ENCODE measurements at places on chromosomes 1 and 21.

- DNase-seq = no peak
Observed at GRCh38 chr1:21774835-21775549, 8.0 kb downstream of the USP48 start.

- DNase-seq = no peak
Observed at GRCh38 chr1:160544647-160545046, 21.6 kb upstream of the SLAMF6 start.

DNA sequence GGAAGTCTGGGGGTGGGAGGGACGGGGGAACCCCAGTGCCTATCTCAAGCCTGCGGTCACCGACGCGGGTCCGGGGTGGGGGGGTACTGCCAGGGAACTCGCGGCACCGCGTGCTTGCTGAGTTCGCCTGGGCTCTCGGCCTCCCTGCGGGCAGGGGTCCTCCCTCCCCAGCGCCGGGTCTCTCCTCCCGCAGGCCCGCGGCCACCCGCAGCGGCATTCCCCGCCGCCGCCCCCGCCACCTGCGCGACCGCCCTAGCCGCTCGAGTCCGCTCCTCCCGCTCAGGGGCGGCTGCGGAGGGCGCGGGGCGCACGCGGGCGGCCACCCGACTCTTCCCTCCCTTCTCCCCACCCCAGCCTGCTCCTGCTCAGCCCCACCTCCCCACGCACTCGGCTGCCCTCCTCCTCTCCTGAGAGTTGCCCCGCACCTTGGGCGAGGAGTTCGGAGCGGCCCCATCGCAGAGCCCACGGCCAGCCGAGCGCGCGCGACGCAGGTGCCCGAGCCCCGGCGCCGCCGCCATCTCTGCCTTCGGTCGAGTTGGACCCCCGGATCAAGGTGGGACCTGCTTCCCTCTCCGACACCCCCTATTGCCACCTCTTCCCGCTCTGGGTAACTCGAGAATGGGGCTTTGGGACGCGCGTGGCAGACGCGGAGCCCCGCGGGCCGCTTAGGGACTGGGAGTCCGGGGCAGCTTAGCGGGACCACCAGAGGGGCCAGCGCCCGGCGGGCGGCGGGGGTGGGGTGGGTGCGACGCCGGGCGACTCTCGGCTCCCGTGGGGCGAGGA is 105.0 kb downstream of the LEPR start:
- no peak for DNase-seq

DNA sequence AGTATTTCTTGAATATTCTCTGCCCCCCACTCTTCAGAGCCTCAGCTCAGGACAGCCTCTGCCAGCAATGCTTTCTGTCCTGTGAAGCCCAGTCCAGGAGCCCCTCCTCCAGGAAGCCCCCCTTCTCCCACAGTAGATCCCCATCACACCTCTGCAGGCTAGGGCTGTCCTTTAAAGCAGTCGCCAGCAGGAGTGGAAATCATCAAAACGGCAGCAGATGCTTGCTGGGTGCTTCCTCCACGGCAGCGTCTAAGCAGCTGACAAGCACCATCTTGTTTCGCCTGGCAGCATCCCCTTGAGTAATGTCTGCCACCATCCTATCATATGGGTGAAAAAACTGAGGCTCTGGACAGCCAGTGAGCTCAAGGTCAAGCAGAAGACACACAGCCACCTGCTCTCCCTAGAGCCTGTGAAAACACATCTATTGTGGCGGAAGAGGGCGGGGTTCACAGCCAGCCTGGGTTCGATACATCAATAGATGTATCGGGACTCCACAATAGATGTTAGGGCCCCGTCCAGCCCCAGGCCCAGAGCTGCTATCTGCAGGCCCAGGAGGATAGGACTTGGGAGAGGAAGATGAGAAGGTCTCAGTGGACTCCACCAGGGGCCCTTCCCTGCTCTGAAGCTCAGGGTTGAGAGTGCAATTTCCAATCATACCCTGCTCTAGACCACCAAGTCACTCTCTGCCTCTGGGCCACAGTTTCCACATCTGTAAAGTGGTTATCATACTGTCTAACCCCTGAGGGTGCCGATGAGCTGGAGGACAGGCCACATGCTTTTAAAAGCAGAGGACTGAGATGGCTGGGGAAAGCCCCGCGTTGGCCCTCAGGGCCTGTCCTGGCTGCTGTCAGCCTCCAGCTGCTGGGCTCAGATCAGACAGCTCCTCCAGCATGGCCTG is 17.5 kb downstream of the RUNX3 start:
- DNase-seq = no peak

- DNase-seq = peak; percentile 46
Observed at GRCh38 chr1:21318714-21319159, 28.5 kb upstream of the ECE1 start.

Data from fibroblast of skin of left biceps (primary cell).